Stimulated activated naive CD4-positive, alpha-beta T cell (primary cell): ENCODE measurements at places on chromosomes 6 and 20.

DNA sequence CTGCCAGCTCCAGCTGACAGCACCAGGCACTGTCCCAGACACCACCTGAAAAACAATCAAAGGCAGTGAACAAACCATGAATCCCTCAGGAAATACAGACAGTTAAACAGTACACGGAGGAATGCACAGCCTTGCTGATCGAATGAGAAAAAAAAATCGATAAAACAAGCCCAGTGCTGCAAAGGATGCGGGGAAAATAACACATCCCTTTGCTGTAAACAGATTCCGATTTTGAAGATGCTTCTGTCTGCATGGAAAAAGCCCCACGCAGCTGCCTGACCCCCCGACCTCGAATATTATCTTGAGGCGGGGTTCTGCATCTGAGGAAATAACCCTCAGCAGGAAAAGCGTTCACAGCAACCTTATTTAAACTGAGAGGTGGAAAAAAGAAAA is 43.9 kb downstream of the RBM38 start:
- no peak for DNase-seq

DNA sequence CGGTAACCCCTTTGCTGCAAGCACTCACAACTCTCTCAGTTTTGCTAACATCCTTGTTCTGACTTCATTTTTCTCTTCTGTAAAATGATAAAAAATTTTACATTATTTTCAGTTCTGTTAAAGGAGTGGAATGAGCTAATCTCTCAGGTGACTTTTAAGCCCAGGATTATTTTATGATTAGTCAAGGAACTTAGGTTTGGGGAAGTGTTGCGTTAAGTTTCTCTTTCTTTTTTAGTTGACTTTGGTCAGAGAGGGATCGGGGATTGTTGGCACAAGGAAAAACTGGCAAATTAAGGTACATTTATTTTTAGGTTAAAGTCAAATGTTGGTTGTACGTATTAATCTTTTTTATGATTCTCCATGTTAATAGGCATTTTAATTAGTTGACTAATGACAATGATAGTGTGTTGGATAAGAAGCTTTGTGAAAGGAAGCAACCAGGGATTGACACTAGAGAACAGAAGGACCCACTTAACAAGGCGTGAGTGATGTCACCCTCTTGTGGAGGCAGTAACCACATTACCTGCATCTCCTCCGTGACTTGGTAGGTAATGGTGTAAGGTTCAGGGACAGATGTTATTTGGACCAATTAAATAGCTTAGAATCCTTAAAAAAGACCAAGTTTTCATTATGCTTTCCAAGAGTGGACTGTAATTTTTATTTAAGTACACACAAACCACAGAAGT is 31.6 kb downstream of the CD83 start:
- no peak for DNase-seq

- DNase-seq: no peak
These were observed 291.9 kb downstream of the PLCB1 start for GRCh38 chr20:8424010-8424409.

- DNase-seq: no peak
These were observed 21.9 kb downstream of the SGK1 start for GRCh38 chr6:134295953-134296553.

GRCh38 chr20:63092660-63093215 is 86.0 kb upstream of the BHLHE23 start:
- DNase-seq: no peak

DNA sequence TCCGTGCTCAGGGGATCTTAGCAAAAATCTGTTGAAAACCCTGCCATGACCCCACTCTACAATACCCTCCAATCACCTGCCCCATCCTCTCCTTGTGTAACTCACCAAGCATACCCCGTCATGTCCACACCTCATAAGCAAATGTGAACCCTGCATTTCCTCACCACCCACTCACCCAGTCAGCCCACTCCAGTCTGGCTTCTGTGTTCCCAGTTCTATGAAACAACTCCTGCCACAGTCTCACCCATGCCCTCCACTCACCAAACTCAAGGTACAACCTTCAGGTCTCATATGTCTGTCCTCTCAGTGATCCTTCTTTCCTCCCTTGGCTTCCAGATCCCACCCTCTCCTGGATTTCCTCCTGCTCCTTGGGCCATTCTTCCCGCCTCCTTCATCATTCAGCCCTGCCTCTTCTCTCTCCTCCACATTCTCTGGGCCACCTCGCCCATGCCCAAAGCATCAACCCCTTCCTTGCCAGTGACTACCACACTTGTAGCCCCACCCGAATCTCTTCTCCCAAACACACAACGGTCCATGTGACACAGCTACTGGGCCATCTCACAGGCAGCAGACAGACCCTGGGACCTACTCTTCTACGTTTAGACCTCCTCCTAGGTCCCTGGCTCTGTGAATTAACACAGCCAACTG is 8.8 kb downstream of the DDRGK1 start:
- no peak for DNase-seq

DNA sequence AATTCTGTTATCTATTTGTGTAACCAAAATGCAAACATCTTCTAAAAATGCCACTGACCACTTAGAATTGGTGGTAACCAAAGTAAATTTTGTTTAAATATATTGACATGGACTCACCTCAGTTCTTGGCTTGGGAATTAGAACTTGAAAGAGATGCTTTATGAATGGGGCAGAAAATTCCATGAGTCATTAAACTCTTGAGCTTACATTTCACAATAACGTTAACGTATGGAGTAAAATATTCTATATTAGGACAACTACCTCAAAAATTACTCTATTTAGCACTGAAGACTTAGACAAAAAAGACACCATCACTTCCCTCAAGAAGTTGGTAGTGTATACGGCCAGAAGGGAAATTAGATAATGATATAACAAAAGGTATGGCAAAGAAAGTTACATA is 752.2 kb upstream of the MARCKS start:
- no peak for DNase-seq

GRCh38 chr6:29596381-29596900 is 11.5 kb downstream of the OR2H2 start:
- no peak for DNase-seq

DNA sequence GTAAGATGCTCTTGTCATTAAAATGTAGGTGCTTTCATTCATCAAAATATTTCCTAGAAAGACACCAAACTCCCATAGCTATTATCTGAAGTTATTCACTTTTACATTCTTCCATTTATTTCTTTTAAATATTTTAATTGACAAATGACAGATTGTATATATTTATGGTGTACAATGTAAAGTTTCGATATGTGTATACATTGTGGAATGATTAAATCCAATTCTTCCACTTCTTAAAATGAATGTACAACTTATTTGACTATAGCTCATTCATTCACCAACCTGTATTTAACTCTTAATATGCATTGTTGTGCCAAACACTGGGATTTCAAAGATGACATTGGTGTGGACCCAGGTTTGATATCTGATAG is 41.0 kb downstream of the CCN2 start:
- no peak for DNase-seq

- no peak for DNase-seq
These were observed 263.4 kb upstream of the MAN1A1 start for GRCh38 chr6:119612911-119613381.

GRCh38 chr6:137106183-137106582 is 61.4 kb upstream of the IL20RA start:
- no peak for DNase-seq

DNA sequence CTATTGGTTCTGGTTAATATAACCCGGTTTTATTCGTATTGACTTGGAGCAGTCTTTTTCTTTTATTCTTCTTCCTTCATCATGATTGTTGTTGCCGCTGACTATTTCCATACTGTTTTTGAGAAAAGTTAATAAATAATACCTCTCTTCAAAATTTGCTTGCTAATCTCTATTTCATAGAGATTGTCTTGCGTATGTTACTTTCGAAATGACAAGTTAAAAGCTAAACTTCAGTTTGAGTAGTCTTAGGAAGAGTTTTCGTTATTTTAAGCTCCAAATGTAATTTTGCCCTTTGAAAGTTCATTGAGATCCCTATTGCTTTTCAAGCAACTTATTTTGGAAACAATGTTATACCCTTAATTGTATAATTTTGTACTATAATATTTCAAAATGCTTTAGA is 36.4 kb downstream of the DCBLD1 start:
- DNase-seq: no peak

GRCh38 chr6:18260448-18261106 is 3.8 kb downstream of the DEK start:
- no peak for DNase-seq

DNA sequence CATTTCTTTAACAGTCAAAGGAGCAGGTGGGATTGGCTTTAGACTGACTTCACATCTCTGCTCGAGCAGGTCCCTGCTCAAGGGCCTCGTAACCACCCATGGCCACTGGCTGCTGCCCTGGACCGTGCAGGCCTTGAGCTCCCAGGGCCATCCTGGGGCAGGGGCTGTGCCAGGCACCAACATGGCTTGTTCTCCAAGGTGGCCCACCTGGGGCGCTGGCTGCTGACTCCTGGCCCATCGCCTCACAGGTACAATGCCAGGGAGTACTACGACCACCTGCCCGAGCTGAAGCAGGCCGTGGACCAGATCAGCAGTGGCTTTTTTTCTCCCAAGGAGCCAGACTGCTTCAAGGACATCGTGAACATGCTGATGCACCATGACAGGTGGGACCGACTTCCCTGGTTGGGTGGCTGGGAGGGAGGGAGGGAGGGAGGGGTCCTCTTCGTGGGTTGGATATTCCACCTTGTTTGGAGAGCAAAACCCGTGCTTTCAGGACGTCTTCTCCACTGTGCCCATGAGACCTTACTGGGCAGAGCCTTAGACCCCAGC is 46.1 kb downstream of the PYGB start:
- DNase-seq: no peak

DNA sequence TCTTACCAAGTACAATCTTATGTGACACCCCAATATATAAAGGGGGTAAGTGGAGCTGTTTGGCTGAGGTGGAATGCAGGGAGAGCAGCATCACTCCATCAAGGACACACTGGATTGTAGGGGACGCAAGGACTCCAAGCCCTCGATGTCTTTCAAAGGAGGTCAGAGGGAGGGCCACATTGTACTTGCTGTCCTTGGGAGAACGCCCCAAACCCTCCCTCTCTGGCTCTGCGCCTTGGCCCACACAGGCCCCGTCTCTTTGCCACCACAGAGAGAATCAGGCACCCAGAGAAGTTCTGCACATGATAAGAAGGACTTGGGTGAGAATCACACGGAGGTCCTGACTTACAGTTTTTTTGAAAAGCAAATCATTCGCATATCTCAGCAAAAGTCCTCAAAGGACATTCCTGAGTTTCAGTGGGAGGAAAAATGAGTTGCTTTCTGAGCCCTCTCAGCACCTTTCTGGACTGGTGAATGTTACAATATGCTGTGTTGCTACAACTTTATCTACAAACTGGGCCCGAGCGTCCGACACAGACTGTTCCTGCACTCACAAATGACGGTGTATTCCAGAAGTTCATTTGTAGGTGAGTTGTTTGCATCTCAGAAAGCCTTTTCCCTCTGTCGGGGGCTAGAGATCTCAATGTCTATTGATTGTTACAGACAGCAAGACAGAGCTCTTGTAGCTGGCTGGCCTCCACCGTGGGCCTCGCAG is 92.5 kb upstream of the AKAP12 start:
- DNase-seq: no peak

DNA sequence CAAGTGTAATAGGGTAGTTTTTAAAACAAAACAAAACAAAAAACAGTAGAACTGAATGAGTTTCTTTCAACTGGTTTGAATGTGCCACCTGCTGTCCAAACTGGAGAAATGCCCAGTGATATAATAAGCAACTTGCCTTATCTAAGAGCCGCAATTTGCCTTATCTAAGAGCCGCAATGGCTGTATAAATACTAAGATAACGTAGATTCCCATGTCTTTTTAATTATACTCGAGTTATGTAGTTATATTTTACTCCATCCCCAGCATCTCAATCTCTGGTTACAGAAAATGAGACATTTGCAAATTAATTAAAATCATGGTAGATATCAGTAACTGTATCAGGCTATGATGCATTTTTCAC is 67.2 kb downstream of the RPP40 start:
- DNase-seq: no peak

GRCh38 chr6:161273752-161274487 is at the start of gene AGPAT4:
AGPAT4 (minus strand) TSS chr6:161274061; CDS start chr6:161232213, 41,848 bp downstream.
- peak; percentile 50 for DNase-seq

DNA sequence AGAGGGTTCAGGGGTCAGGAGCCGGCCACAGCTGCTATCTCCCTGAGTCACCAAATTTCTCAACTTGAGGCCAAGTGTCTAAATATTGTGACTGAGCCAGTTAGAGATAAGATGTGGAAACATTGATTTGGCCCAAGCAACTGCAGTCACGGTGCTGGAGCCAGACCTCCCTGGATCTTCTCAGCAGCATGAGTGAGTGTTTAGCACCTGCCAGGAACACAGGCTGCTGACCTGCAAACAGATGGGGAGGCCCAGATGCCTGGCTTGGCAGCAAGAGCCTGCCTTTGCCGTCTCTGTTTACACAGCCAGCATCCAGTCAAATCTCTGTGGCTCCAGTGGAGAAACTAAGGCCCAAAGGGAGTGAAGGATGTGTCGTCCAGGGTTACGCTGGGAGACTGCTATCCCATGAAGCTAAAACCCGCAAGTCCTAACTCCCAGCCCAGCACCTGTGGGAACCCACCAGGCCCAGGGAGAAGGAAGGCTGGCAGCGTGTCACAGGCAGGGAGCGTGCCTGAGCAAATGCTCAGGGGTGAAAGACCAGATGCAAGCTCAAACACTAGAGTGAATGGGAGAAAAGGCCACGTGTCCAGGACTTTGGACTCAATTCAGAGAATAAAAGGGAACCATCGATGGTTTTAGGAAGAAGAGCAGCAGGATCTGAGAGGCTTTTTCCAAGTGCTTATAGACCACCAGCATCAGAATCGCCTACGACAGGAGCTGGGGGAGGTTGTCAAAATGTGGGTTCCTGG is 15.9 kb upstream of the PTGIS start:
- no peak for DNase-seq

DNA sequence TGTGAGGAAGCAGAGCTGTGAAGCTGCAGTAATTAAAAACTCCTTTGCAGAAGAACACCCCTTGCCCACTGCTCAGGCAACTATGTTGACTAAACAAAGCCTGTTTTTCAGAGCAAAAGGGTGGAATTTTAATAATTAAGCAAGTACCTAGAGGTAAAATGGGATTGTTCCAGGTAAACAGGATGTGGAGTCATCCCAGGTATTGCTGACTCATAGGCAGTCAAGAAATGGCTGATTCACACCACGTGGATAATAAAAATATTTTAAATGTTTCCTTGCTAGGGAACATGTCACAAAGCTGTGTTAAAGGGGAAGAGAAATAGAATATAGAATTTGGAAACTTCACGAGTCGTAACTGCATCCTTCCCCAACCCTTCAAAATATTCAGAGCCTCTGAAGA is 491.8 kb downstream of the BTBD3 start:
- no peak for DNase-seq

- DNase-seq: no peak
These were observed 3.4 kb upstream of the TNXB start for GRCh38 chr6:32112431-32112980.
